ENCODE measurements at places on chromosomes 7 and 10.

GRCh38 chr7:151590850-151591771 lies 71.4 kb upstream of the RHEB start:
- no peak for DNase-seq

DNA sequence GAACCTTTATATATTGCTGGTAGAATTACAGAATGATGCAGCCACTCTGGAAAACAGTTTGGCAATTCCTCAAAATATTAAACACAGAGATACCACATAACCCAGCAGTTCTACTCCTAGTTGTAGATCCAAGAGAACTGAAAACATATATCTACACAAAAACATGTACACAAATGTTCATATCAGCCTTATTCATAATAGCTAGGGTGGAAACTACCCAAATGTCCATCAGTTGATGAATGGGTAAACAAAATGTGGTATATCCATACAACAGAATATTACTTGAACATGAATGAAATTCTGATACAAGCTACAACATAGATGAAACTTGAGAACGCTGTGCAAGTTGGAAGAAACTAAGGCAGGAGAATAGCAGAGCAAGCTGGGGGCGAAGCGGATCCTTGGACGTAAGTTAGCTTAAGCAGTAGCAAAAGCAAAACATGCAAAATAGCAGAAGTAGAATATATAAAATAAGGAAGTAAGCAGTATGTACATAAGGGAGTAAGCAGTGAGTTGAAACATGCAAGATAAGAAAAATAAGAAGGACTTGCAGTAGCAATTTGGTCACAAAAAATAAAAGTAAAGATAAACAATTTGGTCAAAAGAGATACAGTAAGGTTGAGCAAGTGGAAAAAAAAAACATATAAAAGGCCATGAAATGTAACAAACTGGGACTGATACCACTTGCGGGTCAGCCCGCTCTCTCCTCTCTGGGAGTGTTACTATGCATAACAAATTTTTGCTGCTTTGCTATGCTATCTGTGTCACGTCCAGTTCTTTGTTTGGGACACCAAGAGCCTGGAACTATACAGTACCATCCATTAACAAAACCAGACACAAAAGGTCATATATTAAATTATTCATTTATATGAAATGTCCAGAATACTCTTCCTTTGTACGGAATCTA lies 18.0 kb upstream of the HILPDA start:
- no peak for DNase-seq

DNA sequence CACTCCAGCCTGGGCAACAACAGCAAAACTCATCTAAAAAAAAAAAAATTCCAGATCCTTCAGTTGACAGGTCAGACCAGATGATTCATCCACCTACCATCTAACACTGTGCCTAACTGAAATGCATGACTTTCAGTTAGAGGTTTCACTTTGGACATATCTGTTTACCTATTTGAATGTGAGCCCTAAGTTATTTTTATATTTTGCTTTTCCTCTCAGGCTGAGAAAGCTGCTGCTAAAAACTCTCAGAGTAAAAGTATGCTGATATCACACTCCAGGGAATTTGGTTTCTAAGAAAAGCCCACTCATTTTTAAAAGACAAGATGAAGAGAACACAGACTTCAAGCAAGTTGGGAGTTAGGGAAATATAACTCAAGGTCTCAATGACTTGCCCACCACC lies 126.0 kb downstream of the SGMS1 start:
- no peak for DNase-seq

- DNase-seq: no peak
Measured at GRCh38 chr10:127146661-127147060, 49.7 kb downstream of the INSYN2A start.

DNA sequence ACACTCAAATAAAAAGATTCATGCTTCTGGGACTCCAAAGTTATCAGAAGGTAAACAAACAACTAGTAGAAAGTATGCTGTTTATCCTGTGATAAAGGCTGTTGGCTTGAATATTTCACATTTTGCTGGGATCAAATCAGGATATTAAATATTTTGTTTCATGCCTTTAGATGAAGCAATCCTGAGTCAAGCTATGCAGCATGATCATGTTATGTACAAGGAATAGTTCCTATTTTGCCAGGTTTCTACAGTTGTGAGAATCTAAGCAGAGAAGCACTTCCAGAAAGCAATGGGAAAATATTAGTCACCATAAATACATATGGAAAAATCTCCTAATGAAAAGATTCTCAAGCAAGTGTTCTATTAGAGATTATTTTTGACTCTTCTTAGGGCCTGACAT lies 262.8 kb upstream of the PCDH15 start:
- no peak for DNase-seq

DNA sequence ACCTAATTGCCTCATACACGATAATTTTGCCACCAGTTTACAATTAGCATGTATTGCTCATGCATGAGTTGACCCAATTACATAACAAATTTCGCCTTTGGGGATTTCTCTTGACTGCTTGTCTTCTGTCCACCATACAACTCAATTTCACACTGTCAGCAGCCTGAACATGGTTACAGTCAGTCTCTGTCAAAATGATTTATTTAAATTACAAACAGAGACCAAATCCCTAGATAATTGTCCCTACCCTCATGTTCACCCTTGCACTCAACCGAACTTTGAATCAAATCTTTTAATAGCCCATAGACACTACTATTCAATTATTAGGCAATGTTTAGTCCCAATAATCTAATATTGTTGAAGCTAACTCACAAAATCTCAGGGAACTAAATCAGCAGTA lies 59.7 kb upstream of the NEBL start:
- DNase-seq: no peak

- no peak for DNase-seq
Measured at GRCh38 chr7:122688400-122688998, 10.4 kb downstream of the RNF133 start.

DNA sequence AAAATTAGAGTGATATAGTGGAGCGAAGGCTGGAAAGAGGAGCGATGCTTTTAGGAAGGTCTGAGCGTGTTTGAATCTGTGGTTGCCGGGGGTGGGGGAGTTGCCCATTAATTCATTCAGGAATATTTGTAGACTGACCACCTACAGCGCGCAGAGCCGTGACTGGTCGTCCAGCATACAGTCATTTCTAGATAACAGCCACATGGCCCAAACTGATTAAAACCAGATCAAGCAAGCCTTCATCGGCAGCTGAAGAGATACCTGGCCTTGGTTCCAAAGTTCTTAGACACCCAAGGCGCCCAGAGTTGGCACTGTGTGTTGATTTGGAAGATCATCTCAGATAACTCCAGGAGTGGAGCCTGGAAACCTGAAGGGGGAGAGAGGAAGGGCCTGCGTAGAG lies 1.7 kb downstream of the PROSER2 start:
- no peak for DNase-seq
